ENCODE measurements at places on chromosomes 2 and 18.

DNA sequence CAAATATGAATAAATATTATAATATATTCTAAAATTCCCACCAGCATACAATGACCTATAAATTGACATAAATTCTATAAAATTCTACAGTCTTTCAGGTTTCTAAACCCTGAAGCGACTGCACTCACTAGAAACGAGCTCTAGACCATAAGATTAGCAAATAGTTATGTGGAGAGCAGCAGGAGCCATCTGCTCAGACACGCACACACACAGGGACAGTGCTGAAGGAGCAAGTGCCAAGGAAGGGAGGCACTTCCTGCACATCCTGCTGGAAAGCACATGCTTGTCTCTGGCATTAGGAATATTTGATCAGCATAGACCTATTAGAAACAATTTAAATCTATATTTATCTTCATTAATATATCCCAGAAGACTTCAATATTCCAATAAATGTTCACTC is 713.9 kb upstream of the CDH2 start:
- no peak for DNase-seq

DNA sequence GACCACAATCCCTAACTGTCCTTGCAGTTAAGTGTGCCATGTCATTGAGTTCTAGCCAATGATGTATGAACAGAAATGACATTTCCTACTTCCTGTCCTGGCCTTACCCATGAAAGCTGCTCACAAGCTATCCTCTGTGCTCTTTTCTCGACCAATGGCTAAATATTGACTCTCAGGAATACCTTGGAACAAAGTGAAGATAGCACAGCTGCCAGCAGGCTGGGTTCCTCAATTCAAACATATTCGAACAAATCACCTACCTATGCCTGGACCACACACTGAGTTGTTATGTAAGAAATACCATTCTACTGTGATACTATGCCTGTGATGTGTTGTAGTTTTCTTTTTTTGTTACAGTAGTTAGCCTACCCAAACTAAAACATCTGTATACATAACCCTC is 65.1 kb downstream of the GAREM1 start:
- no peak for DNase-seq

GRCh38 chr18:57631697-57632096 is 10.1 kb upstream of the NARS1 start:
- no peak for DNase-seq

GRCh38 chr18:35573531-35573930 is 8.0 kb upstream of the GALNT1 start:
- no peak for DNase-seq

GRCh38 chr2:166180951-166181812 is 53.4 kb upstream of the SCN1A start:
- no peak for DNase-seq

- no peak for DNase-seq
Measured at GRCh38 chr2:62432407-62432806, 73.6 kb downstream of the TMEM17 start.

- no peak for DNase-seq
Measured at GRCh38 chr18:45328811-45329210, 286.5 kb upstream of the SLC14A2 start.

GRCh38 chr2:1973636-1974035 is 229.3 kb upstream of the PXDN start:
- DNase-seq: no peak

GRCh38 chr2:161208527-161209139 is 48.4 kb downstream of the TANK start:
- no peak for DNase-seq

DNA sequence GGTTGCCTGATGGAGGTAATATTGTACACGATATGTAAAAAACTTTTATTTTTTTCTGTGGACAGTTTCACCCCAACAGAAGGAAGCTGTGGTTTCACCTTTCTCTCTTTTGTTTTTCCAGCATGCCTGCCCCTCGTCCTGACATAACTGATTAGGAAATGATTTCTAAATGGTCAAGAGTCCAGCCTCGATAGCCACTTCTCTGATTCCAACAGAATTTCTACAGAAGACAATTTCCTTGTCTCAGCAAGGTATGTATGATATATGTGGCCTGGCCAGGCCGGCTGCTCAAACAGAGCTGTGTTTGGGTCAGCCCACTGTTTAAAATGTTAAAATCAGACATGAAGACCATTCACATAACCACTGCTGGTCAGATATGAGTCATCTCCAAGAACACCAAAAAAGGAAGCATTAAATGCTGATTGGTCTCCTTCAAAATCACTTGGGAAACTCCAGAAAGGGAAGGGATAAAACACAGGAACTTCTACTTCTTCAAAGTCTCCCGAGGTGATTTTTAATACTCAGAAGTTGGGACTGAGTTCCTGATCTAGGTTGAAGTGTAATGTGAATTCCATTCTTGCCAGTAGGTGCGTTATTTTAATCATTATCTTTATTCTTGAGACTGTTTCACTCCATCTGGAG is 22.3 kb downstream of the ATP8B1 start:
- DNase-seq: no peak

DNA sequence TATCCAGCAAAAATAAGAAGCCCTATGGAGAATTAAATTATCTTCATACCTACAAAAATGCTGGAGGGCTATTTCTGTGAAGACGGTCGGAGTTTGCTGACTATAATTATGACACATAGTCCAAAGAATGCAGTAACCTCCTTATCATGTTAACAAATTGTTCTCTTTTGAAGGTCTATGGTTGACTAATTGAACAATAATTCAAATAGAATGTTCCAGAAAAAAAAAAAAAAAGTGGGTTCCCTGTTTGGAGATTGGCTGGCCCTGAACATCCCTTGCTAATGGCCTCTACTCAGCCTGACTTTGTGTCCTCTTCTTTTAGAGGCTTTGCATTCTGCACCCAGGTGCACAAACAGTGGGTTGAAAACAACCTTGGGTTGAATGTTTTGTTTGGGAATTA is 82.8 kb upstream of the CCBE1 start:
- DNase-seq: no peak

Data from stimulated activated CD8-positive, alpha-beta memory T cell treated with anti-CD3 and anti-CD28 coated beads, Interleukin-15, amount 100 ng/mL, for 24 hours (primary cell).